CD4-positive, alpha-beta T cell treated with Interleukin-6 at 100 ng/mL for 8 hours (primary cell): ENCODE measurements at places on chromosomes 4 and X.

GRCh38 chr4:150909116-150909515 lies 106.0 kb downstream of the LRBA start:
- no peak for DNase-seq

DNA sequence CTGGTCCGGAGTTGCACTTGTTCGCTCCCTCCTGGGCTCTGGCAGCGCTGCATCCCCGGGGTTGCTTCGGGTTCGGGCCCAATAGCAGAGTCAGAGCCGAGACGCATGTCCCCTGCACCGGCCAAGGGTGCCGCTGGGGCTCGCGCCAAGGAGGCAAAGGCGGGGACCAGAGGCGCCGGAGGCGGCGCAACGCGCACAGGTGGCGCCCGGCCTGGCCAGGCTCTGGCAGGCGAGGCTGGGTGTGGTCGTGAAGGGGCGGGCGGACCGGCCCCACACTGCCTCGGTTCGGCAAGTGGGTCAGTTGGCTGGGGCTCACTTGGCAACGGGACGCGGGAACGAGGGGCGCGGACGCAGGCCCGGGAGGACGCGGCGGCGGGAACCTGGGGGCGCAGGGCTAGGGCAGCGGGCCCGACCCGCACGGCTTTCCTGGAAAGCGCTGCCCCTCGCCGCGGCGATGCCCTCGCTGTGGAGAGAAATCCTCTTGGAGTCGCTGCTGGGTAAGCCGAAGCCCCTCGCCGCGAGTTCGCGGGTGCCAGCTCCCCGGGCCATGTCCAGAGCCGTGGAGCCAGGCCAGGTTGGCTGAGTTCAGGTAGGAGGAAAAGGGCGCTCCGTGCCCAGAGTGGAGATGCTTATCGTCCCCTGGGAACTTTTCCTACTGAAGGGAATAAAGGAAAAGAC lies at the start of gene CWH43:
Gene CWH43 (plus strand): TSS at position 300 of the 678 bp plus-strand sequence. CDS start 155 bp downstream, at position 455.
- DNase-seq, result no peak

DNA sequence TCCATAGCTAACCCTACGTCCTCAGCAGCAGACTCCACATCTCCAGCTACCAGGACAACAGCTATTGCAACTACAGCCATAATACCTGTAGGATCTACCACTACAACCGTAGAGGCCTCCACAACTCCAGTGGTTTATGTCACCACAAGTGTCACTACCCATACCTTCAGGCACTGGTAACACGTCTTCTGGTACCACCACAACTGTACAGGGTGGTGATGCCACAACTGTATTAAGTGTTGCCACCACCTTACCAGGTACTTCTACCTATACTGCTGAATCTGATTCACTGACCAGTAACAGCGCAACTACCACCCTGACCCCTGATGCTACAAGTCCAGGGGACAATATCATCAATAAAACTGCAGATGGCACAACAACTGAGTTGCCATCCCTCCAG lies 34.6 kb upstream of the CABS1 start:
- DNase-seq, result no peak

GRCh38 chr4:176193938-176194337 lies 1.4 kb downstream of the SPATA4 start:
- no peak for DNase-seq

GRCh38 chr4:44629280-44629866 lies 22.1 kb downstream of the YIPF7 start:
- DNase-seq, result peak; percentile 45

GRCh38 chr4:6834867-6835266 lies 52.3 kb downstream of the KIAA0232 start:
- no peak for DNase-seq

DNA sequence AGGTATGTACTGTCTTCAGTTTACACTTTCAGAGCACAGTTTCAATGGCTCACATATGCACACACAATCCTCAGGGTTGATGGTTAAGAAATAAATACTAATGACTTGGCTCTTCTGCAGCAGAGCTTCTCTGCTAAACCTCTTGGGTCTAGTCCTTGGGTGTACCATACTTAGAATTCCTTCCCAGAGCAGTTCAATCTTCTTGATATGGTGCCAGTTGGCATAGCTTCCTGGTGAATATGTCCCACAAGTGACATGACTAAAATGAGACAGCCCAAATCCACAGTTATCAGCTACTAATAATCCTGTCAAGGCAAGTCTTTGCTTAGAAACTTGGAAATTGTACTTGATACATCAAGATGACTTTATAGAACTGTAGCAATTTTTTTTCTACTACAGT lies 654.4 kb downstream of the IQCM start:
- no peak for DNase-seq

GRCh38 chr4:92629302-92629701 lies 325.5 kb downstream of the GRID2 start:
- no peak for DNase-seq

DNA sequence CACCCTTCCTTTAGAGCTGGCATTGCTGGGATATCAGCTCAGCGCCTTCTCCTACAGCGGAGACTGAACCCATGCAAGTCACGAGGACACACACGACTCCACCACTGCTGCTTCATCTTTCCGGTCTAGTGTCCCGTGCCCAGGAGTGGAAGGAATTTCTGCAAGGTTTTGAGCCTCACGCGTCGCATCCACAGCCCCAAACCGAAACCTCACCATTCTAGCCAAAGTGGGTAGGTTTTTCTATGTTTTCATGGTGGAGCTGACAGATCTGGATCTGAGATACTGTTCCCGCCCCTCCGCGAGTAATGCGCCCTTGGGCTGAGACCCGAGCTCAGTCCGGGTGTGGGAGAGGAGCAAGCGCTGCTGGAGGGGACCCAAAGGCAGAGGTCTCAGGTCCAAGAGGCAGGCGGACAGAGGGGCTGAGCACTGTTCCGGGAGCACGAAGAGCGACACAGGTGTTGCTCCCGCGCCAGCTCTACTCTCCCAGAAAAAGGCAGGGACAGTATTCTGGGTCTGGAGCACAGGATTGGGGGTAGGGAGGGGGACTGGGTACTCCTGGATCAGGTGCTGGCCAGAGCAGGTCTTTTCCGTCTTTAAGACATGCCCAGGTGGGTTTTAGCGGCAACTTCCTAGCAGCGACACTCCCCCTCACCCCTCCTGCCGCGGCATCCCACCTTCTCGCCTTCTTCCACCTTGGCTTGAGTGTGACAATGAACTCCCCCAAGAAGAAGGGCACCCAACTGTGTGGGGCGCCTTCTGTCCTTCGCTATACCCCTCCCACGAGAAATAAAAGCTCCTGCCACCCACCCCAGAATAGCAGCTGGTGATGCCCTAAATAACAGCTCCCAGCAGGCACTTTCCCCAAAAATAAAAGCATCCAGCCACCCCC lies 1.8 kb downstream of the EPHA5 start:
- DNase-seq, result no peak

DNA sequence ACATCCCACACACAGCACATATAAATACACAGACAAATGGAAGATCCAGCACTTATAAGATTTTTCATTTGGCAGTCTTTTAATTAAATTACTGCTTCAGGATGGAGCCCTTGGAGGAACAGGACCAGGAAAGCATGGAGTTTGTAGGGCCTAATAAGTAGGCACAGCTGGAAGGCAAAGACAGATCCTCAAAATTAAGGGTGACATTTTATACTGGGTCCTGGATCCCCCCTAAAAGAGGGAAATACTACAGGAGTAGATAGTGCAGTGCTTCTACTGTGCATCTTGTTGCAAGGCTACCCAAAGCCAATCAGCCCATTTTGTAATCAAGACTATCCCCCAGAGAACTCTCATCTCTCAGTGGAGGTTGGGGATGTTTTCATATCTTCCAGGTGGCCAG lies 1860.7 kb upstream of the PCDH10 start:
- no peak for DNase-seq

GRCh38 chrX:57905141-57905540 lies 5.1 kb downstream of the ZXDA start:
- DNase-seq, result no peak

GRCh38 chr4:38099908-38100407 lies 139.8 kb downstream of the PTTG2 start:
- no peak for DNase-seq

DNA sequence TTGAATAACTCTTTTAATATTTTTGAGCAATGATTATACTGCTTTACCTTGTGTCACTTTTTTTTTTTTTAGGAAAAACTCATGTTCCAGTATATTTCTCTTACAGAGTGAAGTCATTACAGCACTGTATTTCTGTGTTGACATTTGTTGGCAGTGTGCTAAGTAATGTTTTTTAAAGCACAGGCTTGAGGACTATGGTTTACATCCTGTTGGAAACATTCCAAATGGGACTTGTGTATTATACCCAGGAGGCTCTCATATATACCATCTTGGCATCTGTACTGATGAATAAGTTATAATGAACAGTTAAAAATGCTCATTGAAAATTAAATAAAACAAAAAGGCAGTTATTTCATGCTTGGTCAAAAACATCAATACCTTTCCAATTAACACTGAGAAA lies 33.8 kb downstream of the CEP44 start:
- no peak for DNase-seq

DNA sequence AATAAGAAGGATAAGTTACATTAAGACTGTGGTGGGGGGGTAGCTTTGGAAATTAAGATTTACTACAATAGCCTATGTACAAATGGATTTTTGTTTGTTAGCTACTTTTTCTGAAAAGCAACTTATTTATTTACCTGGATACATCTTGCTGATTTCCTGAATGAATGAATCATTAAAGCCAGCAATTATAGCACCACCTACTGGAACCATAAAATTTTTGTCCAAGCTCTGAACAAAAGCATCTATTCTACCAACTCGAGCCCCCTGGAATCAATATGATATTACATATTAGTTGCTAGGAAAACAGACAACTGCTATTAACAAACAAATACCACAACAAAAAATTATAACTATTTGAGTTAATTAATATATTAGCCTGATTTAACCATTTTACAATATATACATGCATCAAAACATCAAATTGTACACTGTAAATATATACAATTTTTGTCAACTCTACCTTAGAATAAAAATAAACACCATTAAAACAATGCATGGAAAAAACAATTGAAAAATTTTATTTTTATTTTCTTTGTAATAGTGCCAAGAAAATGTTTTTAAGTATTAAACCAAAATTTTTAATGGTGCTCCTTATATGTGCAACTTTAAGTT lies 15.3 kb downstream of the SEPSECS start:
- DNase-seq, result peak; percentile 2

GRCh38 chr4:87010192-87010591 lies 75.4 kb downstream of the AFF1 start:
- no peak for DNase-seq

DNA sequence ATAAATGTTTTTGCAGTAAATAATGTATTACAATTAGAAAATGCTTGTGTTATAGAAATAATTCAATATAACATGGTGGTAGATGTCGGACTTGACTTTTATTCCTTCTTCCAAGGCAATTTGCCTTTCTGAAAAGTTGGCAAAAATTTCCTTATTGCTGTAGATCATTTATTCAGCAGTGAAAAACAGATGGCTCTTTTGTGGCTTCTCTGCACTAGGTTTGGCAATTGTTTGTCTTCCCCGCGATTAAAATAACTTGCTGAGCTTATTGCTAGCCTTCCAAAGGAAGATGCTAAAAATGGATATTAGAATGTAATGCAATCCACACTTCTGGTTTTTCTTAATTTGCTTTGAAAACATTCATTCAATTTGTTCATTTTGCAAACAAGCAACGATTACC lies 1977.9 kb upstream of the ADGRL3 start:
- DNase-seq, result no peak

DNA sequence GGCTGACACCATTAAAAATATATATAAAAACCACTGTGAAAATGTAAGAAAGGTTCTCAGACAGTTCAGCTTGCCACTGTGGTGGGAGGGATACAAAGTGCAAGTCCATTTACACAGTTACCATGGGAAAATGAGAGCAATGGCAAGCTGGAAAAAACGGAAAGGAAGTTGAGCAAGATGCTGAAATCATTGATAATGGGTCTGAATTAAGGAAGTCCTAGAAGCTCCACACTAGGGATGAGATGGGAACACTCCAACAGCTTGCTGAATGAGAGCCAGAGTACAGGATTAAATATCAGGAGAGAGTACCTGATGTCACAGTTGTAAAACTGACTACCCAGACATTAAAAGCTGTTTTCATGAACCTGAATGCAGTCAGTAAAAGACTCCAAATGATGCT lies 218.6 kb downstream of the PRDM5 start:
- DNase-seq, result no peak

GRCh38 chr4:141350122-141350905 lies 129.6 kb downstream of the ZNF330 start:
- no peak for DNase-seq

DNA sequence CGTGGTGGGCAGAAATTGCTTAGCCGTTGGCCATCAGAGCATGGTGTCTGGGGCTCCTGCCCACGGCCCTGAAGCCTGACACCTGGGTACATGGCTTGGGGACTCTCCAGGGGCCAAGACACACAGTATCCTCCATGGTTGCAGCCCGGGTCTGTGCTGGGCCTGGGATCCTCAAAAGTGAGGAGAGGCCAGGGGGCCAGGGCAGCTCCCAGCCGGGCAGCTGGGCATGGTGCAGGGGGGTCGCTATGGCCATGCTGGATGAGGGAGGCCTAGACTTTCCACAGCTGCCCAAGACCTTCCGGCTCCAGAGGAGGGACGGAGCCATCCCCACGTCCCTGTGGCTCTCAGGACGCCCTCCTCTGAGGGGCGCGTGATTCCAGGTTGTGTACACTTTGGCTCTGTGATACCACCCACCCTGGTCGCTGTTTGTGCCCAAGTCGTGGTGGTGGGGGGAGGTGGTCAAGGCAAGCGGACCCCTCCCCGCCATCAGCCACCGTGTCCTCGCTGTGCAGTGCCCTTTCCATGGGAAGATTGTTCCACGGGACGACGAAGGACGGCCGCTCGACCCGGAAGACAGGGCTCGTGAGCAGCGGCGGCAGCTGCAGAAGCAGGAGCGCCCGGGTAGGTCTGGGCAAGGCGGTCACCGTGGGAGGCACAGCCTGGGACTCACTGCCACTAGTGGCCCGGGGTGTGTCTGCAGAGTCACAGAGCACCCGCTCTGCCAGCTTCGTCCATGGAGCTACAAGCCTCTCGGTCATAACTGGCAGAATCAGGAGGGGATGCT lies 25.7 kb downstream of the NKX1-1 start:
- DNase-seq, result no peak

DNA sequence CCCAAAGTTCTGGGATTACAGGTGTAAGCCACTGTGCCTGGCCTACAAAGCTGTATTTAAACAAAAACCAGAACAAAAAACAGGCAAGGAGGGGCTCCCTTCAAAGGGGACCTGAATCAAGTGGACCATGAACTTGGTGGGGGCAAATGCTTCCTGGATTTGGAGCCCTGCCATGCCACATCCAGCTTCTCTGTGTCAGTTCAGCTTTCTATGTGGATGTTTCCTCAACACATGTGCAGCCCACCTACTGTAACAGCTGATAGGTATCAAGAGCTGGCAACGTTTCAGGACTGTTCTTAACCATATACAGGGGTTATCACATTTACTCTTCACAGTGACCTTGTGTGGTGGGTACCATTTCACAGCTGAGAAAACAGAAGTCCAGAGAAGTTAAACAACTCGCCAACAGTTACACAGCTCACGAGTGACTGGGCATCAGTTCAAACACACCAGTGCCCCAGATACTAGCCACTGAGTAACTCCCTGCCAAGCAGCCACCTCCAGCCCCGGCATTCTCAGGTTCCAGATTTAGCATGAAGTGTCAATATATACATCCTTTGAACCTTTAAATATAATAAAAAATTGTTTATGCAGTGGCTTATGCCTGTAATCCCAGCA lies 7.5 kb downstream of the GPR143 start:
- DNase-seq, result no peak

- no peak for DNase-seq
These were observed 935.4 kb upstream of the GRIA3 start for GRCh38 chrX:122248681-122249080.

- DNase-seq, result no peak
These were observed 11.2 kb downstream of the ADAM29 start for GRCh38 chr4:174929346-174929745.
